ENCODE measurements at places on chromosomes 1 and 21.

- DNase-seq = no peak
These were observed 275.0 kb downstream of the AKT3 start for GRCh38 chr1:243575070-243575469.

- no peak for DNase-seq
These were observed 5.9 kb downstream of the RIMS3 start for GRCh38 chr1:40659649-40659947.

GRCh38 chr1:150017206-150017750 is 6.8 kb upstream of the OTUD7B start:
- DNase-seq = no peak

GRCh38 chr1:91507328-91507727 is 6.7 kb downstream of the CDC7 start:
- DNase-seq = no peak

GRCh38 chr1:82065916-82066315 is 265.2 kb downstream of the ADGRL2 start:
- no peak for DNase-seq

DNA sequence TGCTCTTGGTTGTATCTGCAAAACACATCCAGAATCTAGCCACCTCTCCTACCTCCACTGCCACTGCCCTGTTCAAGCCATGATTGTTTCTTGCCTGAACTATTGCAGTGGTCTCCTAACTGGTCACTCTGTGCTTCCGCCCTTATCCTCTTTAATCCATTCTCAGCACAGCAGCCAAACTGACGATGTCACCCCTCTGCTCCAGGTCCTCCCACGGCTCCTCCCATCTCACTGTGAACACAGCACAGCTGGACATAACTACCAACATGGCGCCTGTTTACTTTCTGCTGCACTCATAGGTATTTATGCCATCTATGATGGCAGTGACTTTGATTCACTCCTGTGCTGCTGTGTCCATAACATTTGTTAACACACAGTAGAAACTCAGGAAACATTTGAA is 406.7 kb downstream of the DISC1 start:
- DNase-seq = no peak

DNA sequence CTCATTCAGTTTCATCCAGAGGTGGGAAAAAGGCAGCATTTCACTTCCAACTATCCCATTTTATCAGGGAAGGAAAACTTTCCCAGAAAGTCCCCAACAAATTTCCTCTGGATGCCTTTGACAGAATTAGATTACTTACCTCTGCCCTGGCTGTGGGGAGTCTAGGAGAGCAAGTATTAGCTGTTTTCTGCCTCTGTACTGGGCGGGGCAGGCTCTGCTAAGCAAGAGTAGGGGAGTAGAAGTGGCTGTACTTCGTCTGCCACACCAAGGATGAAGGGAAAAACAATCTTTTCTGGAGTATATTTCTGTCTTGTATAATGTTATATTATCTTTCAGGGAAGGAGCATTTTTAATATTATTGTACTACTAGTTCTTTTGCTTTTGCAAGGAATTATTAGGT is 78.5 kb downstream of the FNBP1L start:
- DNase-seq = no peak

DNA sequence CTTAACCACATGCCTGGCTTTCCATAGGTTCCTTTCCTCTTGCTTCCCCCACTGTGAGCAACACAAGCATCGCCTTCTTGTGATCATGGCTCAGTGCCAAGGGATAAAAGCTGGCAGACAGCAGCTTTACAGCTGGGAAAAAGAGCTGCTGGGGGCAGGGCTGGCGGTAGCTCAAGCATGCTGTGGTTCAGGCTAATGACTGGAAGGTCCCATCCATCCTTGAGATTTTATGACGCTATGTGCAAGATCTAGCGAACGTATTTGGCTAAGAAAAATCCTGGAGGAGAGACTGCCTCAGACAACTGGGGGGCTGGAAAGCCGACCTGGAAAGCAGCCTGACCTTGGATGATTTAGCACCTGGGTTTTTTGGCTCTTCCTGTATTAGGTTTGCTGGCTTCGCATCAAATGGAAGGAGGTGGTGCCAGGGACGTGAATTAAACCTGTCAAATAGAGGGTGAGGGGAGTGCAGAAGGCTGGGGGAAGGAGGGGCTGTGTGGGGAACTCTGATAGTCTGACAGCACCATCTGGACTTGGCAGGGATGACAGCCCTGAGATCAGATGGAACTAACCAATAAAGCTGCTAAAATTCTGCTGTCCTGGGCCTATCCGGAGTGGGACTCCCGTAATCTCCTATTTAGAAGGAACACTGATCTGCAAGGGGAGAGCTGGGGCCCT is 34.8 kb downstream of the ZMYND12 start:
- DNase-seq = no peak

Data from GM13976 (cell line).